Astrocyte (in vitro differentiated cells and primary cell): ENCODE measurements at places on chromosomes 1 and 21.

GRCh38 chr1:225378880-225379279, 49.0 kb downstream of the LBR start:
- peak; percentile 66 for DNase-seq

- peak; percentile 56 for DNase-seq
Observed at GRCh38 chr1:155706139-155706538, 17.2 kb downstream of the DAP3 start.

GRCh38 chr1:223709598-223709997, 2.7 kb upstream of the CAPN2 start:
- no peak for DNase-seq

DNA sequence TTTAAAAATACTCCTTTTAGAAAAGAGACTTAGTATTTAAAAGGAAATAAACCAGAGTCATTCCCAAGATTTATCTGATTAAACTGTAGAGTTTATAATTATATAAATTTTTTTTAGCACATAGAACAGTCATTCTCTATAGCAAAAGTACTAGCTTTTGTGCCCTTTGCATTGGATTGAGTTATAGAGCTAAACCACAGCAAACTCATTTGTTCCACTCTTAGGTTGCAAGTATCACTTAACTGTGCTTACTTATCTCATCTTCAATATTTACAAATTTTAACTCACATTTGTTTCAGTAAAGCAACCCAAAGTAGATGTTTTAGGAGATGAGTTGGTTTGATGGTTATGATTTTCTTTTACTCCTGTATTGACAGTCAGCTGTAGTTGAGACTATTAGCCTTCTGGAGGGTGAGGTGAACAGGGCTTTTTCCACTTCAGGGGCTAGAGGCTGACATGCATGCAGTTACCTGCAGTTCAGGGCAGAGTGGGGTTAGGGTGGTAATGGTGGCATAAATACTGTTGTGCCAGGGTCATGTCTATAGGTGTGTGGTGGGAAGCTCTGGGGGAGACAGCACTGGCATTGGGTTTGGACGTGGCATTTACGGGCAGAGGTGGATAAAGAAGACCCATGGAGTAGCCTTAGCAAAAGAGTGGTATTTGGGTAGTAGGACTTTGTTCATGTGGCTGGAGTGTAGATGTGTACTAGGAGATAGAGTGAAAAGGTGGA, 42.1 kb downstream of the DYRK1A start:
- DNase-seq = no peak

GRCh38 chr1:198601936-198602889, 36.6 kb upstream of the PTPRC start:
- peak; percentile 54 for DNase-seq

- DNase-seq = peak; percentile 76
Observed at GRCh38 chr21:17462276-17462981, 50.4 kb upstream of the CXADR start.

GRCh38 chr1:69657971-69658370, 90.2 kb downstream of the LRRC7 start:
- DNase-seq = no peak
